ENCODE measurements at places on chromosomes 2 and 18.

DNA sequence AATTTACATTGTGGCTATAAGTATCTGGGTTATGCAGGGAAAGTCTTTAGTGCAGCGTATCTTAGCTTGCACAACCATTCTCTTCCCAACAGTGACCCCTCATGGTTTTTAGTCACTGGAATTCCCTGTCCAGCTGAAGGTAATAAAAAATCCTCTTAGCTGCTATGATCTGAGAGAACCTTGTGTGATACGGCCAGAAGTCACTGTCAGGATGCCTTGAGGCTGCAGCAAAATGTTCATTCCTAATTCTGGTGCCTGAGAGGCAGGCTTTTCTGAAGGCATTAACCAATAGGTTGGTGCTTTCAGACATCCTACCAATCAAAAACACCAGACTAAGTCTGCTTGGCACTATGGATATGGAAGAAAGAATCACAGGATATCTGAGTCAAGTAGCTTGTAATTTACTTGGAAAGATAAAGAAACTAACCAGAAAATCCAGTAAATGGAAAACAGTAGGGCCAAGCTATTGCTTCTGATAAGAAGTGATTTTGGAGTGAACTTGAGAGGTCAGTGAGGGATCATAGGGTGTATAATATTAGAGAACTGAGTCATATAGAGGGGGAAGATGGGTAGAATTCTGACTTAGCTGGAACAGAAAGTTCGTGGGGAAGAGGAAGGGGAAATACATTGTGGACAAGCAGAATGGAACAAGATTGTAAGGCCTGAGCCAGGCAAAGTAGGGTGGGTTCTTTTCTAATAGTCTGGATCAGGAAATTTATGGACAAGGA is 89.0 kb upstream of the SLC14A2 start:
- no peak for DNase-seq

DNA sequence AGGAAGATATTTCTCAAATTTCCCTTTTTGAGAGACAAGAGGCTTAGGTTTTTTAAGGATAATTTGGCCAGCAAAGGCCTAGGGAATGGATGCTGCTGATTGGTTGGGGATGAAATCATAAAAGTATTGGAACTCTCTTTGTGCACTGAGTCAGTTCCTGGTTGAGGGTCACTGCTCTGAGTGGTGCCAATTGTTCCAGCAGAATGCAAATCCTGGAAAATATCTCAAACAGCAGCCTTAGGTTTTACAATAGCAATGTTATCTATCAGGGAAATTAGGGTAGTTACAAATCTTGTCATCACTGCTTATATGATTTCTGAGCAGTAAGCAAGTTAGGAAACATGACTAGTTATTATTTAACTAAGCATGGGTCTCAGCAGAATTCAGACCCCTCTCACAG is 96.2 kb downstream of the RAD51AP2 start:
- DNase-seq, result no peak

DNA sequence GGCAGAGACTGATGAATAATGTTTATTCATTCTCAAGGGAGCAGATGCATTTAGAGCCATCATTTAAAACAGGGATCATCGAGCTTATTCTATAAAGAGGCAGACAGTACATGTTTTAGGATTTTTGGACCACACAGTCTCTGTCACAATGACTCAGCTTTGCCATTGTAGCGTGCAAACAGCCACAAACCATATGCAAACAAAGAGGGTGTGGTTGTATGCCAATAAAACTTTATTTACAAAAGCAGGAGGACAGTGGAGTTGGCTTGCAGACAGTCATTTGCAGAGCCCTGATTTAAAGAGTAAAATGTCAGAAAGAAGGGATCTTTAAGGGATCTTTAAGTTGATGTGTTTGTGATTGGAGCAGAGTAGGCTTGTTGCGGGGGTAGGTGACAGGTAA is 51.5 kb downstream of the SMIM21 start:
- no peak for DNase-seq

DNA sequence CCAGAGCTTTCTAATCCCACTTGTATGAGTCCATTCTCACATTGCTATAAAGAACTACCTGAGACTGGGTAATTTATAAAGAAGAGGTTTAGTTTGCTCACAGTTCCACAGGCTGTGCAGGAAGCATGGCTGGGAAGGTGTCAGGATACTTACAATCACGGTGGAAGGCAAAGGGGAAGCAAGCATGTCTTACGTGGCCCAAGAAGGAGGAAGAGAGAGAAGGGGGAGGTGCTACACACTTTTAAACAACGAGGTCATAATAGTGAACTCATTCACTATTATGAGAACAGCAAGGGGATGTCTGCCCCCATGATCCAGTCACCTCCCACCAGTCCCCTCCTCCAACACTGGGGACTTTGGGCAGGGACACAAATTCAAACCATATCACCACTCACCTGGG is 67.8 kb downstream of the TTC32 start:
- DNase-seq, result no peak

- DNase-seq, result no peak
Observed at GRCh38 chr2:189492451-189492850, 51.2 kb downstream of the WDR75 start.

GRCh38 chr18:56902653-56903052 is 244.2 kb upstream of the BOD1L2 start:
- DNase-seq, result no peak

- DNase-seq, result no peak
Observed at GRCh38 chr2:71822463-71822862, 325.2 kb downstream of the CYP26B1 start.

Measured in effector memory CD4-positive, alpha-beta T cell (primary cell).